ENCODE measurements at places on chromosomes 2 and 18. TPM values are rescaled to one million over a fixed set of nuclear protein-coding genes. Genes with fewer than 3 reads are reported as not detected.

The REEP1 gene
- 0.25 TPM for total RNA-seq

The KIF1A gene
- total RNA-seq: not detected

The TMEM198 gene
- 5.8 TPM for total RNA-seq

- DNase-seq: no peak
These were observed 666.9 kb downstream of the PLCL1 start for GRCh38 chr2:198471291-198471690.

DNA sequence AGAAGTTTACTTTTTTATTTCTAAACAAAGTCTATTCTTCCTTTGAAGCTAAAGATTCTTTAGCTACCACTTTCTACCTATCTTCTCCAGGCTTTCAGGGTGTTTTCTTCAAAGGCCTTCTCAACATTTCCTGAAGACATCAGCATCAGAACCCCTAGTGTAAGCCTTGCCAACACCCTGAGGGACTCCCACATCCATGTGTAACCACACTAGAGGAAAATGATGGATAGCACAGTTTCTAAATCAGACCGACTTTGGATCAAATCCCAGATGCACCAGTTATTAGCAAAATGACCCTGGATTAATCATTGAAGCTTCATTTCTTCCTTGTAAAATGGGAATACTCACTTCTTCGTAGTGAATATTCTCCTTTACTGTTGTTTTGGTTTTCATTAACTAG lies 4.7 kb upstream of the TTN start:
- no peak for DNase-seq

- no peak for DNase-seq
These were observed 13.9 kb downstream of the ARPC2 start for GRCh38 chr2:218230882-218231281.
